ENCODE measurements at places on chromosomes 5 and 9. TPM values are rescaled to one million over a fixed set of nuclear protein-coding genes. Genes with fewer than 3 reads are reported as not detected.

The ZNF658 gene
- 4.2 TPM for total RNA-seq

The ECSCR gene
- total RNA-seq, result 13.7 TPM

The VCP gene
- total RNA-seq, result 411 TPM

The CDC20B gene
- total RNA-seq, result 0.06 TPM

The GLRX gene
- total RNA-seq, result 29.6 TPM

The ALDH1A1 gene
- total RNA-seq, result 46.2 TPM

The KLF9 gene
- 55.9 TPM for total RNA-seq

The GABRA1 gene
- under 0.01 TPM for total RNA-seq

The ANXA2R gene
- total RNA-seq, result 1.5 TPM

The SLC25A48 gene
- not detected for total RNA-seq
